Adipocyte (in vitro differentiated cells): ENCODE measurements at places on chromosomes 7 and 10.

DNA sequence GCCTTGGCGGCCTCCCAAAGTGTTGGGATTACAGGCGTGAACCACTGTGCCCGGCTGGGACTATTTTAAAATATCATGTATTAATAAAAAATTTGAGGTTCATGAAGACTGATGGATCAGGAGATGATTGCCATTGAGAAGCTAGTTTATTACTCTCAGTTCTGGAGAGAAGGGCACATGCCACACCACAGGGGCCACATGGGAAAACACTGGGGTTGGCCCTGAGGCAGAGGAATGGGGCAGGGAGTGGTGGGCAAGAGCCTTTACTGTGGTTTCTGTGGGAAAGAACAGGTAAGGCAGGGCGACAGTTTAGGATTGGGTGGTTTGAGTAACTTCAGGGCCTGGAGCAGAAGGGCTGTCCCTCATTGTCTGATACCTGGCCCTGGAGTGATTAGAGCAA is 6.8 kb upstream of the TBRG4 start:
- DNase-seq: no peak

- DNase-seq: no peak
Measured at GRCh38 chr10:22605168-22605567, 109.2 kb downstream of the PIP4K2A start.

GRCh38 chr10:43461950-43462349 is 25.0 kb downstream of the ZNF487 start:
- peak; percentile 96 for DNase-seq

- DNase-seq: no peak
Measured at GRCh38 chr10:46310143-46310514, 23.3 kb downstream of the ANTXRL start.

DNA sequence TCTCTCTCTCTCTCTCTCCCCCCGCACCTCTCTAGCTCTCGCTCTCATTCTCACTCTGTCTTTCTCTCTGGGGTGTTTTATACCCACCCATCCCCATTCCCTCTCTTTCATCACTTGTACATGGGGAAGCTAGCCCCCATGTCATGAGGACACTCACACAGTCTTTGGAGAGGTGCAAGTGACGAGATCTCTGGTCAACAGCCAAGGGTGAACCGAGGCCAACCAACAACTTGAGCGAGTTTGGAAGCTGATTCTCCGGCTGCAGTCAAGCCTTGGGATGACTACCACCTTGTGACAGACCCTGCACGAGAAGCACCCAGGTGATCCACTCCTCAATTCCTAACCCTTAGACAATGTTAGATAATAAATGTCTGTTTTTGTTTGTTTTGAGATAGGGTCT is 10.1 kb upstream of the KBTBD2 start:
- no peak for DNase-seq

- DNase-seq: no peak
Measured at GRCh38 chr7:158751751-158752150, 47.1 kb upstream of the NCAPG2 start.

DNA sequence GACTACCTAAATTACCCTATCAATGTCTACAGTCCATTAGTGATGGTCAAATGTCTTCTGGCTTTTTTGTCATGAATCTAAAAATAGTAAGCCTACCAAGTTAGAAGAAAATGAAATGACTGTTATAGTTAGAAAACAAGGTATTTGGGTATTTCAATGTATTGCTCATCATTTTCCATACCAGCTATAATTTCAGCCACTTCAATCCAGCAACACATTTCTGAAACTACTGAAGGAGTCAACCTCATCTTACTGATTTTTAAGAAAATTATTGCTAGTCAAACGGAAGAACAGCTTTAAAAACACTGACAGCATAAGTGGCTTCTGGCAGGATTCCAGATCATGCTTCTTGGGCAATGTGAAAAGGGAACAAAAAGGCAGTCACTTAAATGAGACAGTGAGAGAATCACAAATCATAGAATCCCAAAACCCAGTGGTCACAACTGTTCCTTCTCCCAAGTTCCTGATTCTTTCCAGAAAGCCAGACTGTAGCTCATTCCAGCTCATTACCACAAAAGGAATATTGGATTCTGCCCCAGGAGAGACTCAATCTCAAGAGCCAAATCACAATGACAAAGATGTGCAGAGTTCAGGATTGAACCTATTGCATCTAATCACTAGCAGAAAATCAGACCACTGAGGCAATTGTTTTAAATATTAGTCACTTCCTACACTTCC is 61.2 kb upstream of the LRRN3 start:
- peak; percentile 38 for DNase-seq

GRCh38 chr10:108362961-108363360 is 1198.5 kb upstream of the SORCS1 start:
- DNase-seq: no peak
